ENCODE measurements at places on chromosomes 11 and 22.

GRCh38 chr11:26901162-26901561 is 92.8 kb upstream of the FIBIN start:
- peak; percentile 37 for DNase-seq

- DNase-seq = no peak
Measured at GRCh38 chr11:32500001-32500400, 64.7 kb upstream of the WT1 start.

DNA sequence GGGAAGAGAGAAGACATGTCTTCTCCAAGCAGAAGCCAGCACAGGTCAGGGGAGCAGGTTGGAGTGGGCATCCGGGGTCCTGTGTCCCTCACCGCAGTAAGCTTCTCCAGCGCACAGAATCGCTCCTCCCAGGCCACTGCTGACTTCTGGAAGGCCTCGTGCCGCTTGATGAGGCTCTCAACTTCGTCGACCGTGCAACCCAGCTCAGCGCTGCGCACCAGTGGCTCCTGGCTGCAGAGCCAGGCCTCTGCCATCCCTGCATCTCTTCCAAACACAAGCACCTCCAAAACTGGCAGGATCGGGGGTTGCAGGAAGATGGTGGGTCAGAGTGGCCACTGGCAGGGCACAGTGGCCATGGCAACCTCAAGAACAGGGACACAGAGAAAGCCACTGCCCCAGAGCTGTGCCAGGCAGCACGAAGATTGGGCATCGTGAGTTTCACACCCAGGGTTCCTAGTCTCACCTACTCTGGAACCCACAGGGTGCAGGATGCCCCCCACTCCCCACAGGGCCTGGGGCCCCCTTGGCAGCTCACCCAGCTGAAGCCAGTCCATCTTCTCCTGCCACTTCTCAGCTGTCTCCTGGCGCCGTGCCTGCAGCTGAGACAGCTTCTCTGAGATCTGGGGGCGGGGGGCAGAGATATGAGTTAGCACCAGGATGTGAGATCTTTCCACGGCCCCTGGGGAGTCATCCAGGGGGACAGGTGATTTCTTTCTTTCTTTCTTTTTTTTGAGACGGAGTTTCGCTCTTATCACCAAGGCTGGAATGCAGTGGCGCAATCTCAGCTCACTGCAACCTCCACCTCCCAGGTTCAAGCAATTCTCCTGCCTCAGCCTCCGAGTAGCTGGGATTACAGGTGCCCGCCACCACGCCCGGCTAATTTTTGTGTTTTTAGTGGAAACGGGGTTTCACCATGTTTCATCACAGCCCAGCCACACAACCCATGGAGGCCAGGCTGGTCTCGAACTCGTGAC is 11.2 kb upstream of the RBM4B start:
- DNase-seq = no peak

- no peak for DNase-seq
Measured at GRCh38 chr11:134022748-134023147, 46.1 kb upstream of the JAM3 start.

DNA sequence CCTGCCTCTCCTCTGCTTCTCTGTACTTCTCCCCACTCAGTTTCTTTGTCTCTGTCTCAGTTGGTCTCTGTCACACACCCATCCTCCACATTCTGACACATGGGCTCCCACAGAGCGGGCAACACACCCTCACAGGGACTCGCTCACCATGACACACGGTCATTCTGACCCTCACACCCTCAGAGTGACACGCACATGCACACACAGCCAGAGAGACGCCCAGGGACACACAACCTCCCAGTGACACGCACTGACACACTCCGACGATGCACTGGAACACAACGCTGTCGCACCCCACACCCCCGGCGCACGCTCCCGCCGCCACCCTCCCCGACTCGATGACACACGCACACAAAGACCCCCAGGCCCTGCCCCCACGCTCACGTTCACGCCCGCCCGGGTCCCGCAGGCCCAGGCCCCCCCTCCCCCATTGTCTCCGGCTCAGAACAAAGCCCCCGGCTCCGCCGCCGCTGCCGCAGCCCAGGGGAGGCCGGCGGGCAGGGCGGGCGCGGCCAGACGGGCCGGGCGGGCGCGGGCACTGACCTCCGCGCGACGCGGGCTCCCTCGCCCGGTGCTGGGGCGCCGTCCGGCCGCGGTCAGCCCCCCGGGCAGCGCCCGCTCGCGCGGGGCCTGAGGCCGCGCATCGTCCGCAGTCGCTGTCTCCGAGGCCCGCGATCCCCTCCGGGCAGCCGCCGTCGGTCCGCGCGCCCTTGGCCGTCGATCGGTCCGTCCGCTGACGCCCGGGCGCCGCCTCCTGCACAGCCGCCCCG is 404 bp downstream of the DCHS1 start:
- DNase-seq = no peak

DNA sequence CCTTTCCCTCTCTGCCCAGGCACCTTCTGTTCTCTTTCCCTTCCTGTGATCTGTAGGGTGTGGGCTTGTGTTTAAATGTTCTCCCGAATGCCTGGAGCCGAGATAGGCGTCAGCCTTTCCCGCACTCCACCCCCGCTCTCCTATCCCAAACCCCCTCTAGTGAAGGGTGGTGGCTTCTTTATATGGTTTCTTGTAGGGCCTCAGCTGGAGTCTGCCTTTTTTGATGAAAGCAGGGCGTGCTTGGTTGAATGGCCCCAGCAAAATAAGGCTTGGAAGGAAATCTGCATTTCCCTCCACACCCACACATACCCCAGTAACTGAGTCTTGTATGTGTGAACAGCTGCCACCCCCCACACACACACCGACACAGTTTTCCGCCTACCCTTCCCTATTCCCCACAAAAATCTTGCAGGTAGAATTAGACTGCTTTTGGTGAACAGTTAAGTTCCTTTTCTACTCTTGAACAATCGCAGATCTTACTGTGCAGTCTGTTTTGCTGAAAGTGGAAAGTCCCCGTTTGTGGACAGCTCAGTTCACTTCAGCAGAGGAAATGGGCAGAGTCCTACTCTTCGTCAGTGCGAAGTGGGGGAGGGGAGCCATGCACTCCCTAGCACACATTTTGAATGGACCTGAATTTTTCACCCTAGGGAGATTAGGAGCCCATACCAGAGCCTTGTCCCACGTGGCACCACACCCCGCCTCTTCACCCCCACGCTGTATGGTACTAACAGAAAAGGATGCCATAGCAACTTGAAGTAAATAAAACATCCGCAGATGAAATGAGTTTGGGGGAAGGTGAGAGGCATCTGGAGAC is 25.5 kb upstream of the GRK2 start:
- DNase-seq = peak; percentile 33

- DNase-seq = no peak
Measured at GRCh38 chr11:95920460-95921105, 3.3 kb downstream of the MTMR2 start.

- DNase-seq = no peak
Measured at GRCh38 chr11:46600194-46600960, 6.6 kb upstream of the AMBRA1 start.

DNA sequence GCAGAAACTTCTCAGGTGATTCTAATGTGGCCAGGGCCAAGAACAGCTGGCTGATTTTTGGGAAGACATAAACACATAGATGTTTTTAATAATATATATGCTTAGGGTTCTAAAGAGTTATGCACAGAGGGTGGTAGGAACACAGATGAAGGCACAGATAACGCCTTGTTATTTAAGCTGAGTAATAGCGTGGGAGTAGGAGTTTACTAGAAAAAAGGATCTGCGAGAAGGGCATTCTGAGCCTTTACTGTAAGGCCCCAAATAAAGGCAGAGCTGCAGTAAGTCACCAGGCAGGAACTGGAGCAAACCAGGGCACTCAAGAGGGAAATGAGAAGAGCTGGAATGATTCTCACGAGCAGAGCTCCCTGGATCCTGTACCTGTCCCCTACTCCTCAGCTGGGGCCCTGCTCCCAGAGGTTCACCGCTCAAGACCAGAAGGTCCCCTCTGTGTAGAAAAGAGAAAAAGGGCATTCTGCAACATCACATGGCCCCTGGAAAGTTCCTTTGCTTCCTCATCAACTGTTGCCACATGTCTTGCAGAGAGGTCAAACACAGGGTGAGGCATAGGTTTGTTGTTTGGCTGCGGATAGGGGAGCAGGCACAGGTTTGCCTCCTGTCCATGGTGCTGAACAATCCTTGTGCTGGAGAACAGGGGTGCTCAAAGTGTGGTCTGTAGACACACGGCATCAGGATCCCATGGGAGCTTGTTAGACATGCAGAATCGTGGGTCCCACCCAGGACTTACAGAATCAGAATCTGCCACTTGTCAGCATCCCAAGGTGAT is 125.7 kb downstream of the TENM4 start:
- DNase-seq = no peak

DNA sequence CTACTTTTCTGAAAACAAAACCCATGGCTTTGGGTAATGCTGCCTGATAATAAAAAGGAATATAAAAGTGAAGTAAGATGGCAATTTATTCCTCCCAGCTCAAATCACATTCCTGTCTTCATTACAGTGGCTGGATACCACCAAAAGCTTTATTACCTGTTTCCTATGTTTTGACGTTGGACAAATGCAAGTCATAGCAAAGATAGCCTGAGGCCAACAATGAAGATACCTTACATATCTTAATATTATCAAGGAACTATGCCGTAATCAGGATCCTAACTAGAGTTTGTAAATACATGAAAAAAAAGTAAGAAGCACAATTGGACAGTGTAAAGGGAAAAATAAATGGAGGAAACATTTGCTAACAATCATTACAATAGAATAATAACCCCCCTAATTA is 202.4 kb downstream of the SOX6 start:
- no peak for DNase-seq

- DNase-seq = no peak
Measured at GRCh38 chr11:118662401-118663271, 16.8 kb downstream of the TREH start.

- no peak for DNase-seq
Measured at GRCh38 chr11:126663749-126664592, 308.5 kb downstream of the ST3GAL4 start.

GRCh38 chr11:127130321-127130720 is 129.8 kb upstream of the KIRREL3 start:
- no peak for DNase-seq

DNA sequence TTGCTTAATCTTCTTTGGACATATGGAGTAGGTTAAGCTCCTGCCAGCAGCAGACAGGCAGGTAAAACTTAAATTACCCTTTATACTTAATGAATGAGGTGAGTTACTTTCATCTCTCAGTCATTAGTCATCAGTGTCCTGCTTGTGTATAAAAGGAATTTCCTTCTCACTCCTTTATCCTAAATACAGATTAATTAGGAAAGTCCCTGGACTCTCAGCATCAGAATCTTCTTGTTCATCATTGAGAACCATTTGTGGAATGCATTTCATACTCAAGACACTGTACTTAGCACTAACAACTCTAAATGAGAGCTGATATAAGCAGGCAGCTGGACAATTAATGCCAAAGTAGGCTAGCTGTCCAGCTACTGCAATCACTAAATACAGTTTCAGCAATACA is 630.4 kb downstream of the METTL15 start:
- no peak for DNase-seq

GRCh38 chr11:132586801-132587200 is 945.5 kb downstream of the OPCML start:
- peak; percentile 15 for DNase-seq

DNA sequence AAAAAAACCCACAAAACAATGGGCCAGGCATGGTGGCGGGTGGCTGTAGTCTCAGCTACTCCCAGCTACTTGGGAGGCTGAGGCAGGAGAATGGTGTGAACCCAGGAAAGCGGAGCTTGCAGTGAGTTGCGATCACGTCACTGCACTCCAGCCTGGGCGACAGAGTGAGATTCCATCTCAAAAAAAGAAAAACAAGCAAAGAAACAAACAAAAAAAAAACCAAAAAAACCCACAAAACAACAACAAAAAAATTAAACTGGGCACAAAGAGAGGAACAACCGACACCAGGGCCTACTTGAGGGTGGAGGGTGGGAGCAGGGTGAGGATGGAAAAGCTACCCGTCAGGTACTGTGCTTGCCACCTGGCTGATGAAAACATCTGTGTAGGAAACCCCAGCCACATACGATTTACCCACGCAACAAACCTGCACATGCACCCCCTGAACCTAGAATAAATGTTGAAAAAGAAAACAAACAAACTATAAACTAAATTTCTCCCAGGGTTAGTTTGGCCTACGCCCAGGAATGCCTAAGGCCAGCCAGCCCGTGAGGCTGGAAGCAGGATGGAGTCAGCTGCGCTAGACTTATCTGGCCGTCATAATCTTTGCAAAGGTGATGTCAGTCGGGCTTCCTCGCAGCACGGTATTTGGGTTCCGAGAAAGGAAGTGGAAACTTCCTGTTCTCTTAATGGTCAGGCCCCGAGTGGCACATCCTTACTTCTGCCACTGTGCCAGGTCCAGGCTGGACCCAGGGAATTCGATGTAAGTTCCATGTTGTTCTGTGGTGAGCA is 21.9 kb upstream of the CYB5R3 start:
- no peak for DNase-seq

GRCh38 chr11:27116684-27117083 is 76.1 kb downstream of the BBOX1 start:
- peak; percentile 82 for DNase-seq

DNA sequence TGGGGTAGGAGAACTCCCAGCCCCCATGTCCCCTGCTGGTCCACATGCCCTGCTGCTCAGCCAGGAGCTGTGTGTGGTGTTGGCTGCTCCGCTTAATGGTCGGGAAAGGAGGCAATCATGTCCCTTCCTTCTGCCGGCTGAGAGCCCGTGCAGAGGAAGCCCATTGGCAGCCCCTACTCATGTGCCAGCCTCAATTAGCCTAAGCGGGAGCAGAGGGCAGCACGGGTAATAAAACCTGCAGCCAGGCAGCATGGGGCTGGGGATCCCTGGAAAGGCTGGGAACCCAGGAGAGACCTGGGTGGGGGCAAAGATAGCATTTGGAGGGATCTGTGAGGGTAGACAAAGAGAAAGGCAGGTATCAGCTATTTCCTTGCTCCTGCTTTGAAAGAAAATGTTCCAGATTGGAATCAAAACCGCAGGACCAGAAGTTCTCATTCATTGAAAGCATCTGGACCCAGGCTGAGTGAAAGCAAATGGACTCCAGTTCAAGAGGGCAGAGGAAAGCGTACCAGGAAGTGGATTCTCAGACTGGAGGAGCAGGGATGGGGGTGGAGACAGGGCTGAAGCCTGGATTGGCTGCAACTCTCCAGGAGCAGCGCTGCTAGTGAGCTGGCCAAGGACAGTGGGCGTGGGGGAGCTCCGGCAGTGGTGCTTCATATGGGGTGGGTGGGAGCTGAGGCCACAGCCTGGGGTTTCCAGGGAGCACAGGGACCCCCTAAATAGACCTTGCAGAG is 103.4 kb upstream of the NECTIN1 start:
- DNase-seq = no peak

GRCh38 chr11:35373284-35373933 is 45.9 kb downstream of the SLC1A2 start:
- DNase-seq = no peak

DNA sequence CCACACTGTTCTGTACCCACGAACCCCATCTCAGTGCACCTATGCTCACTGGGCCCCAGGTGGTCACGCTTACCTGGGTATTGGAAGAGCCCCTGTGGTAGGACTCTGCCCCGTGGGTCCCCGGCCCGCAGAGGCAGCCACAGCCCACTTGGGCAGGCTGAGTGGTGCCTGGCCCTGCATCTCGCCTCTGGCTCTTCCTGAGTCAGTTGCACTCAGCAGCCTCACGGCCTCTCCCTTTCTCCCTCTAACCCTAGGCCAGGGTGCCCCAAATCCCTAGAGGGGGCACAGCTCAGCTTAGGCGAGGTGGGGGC is 9.7 kb downstream of the CRELD2 start:
- DNase-seq = no peak

- no peak for DNase-seq
Measured at GRCh38 chr11:30172883-30173311, 57.9 kb upstream of the FSHB start.

- no peak for DNase-seq
Measured at GRCh38 chr22:27348634-27349033, 452.9 kb downstream of the MN1 start.

GRCh38 chr11:12113294-12113693 is 2.9 kb downstream of the MICAL2 start:
- DNase-seq = no peak

Measured in astrocyte of the cerebellum (primary cell).